ENCODE measurements at places on chromosomes 6 and 20.

DNA sequence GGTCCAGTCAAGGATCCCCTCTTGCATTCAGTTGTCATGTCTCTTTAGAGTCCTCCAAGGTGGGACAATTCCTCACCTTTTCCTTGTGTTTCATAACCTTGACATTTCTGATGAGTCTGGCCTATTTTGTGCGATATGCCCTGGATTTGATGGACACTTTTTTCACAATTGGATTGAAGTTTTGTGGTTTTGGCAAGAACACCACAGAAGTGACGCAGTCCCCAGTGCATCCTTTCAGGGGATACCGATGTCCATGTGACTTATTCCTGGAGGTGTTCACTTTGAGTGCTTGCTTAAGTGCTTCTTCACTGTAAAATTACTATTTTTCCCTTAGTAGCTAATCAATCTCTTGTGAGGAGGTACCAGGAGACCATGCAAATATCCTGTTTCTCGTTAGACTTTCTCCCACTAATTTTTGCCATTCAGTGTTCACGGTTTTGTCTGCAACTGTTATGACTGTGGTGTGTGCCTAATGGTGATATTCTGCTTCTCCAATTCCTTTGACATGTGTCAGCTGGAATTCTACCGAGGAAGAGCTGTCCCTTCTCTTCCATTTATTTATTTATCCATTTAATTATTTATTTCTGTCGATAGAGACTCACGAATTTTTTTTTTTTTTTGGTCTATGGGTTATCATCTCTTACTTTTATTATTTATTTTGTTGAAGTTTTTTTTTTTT lies 30.8 kb downstream of the BPIFB4 start:
- DNase-seq, result no peak

DNA sequence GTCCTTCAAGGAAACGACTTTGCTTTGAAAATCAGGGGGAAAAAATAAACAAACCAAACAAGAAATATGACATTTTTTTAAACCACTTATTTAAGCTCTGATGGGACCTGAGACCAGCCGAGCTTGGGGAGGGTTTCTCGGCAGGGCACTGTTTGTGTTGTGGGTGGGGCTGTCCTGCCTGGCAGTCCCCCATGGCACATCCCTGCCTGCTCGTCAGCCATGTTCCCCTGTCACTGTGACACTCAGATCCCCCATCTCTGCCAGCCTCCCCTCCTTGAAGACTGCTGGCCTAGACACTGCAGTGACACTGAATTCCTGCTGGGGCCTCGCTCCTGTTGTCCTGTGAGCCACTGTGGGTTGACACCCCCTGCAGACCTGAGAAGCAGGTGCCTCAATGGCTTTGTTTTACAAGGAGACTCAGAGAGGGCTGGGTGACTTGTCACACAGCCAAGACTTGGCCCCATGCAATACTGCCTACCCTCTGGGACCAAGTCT lies 95.1 kb upstream of the PTPN1 start:
- DNase-seq, result no peak

DNA sequence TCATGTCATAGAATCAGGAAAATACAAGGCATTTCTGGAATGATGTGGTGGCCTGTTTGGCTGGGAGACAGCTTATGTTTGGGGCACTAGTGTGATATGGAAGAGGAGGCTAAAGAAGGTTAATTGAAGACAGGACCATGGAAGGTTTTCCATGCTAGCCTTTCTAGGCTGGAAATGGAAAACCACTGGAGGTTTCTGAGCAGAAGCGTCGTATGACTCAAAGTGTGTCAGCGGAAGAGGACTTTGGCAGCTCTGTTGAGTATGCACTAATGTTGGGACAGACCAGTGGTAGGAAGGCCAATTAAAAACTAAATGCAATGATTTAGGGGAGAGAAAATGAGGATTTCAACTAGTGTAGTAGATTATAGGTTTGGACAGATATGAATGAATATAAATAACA lies 413.1 kb downstream of the PLCB1 start:
- DNase-seq, result no peak

GRCh38 chr20:50762045-50762422 lies 30.7 kb downstream of the PARD6B start:
- no peak for DNase-seq
